Colonic mucosa (tissue), 4 donors: ENCODE measurements at places on chromosomes 6 and 20. TPM values are rescaled to one million over a fixed set of nuclear protein-coding genes. Genes with fewer than 3 reads are reported as not detected.

SLC22A3 gene
- total RNA-seq: 2.5 TPM

SLC32A1 gene
- not detected for total RNA-seq

GGTLC1 gene
- total RNA-seq: not detected

DNA sequence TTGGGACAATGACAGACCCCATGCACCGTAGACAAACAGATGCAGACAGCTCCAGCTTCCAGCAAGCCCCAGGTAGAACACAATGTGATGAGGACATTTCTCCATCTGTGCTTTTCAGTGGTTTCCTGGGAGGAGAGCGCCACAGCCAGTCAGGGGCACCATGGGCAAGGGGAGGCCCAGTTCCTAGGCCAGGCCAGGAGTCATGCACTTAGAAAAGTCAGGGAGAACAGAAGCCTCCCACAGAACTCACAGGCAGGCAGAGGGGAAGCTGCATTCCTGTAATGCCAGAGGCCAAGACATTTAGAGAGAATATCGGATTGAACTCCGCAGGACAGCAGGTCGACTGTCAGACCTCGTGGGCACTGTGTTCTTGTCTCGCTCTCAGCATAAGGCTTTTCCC is 9.2 kb downstream of the SYNDIG1 start:
- H3K36me3 ChIP-seq: no peaks in the 10 kb centered on the region
- no peaks in the 10 kb centered on the region for H3K4me1 ChIP-seq
- H3K27me3 ChIP-seq: no peaks in the 10 kb centered on the region

FAM110A gene
- 13.0 TPM for total RNA-seq

IP6K3 gene
- total RNA-seq: 0.29 TPM

DNA sequence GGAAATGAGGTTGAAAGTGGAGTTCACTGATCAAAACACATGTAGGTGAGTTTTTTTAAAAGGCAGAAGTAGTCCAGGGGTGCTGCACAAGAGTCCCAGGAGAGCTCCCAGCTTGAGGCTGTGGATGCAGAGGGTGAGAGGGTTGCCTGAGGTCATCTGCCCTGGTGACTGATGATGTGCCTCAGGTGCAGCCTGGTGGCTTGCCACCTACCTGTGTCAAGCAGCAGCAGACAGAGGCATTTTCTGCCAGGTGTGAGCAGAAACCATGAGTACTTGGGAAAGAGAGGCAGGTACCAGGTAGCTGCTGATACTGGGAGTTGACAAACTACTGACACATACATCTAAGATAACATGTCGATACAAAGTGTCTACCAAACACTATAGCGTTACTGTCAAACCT is 92.5 kb downstream of the SCP2D1 start:
- DNase-seq: no peak
- no peaks in the 10 kb centered on the region for H3K27me3 ChIP-seq
- H3K4me3 ChIP-seq: no peak overlapping the region
- no peak overlapping the region for H3K27ac ChIP-seq
- no peaks in the 10 kb centered on the region for H3K36me3 ChIP-seq

CST5 gene
- total RNA-seq: not detected

DNA sequence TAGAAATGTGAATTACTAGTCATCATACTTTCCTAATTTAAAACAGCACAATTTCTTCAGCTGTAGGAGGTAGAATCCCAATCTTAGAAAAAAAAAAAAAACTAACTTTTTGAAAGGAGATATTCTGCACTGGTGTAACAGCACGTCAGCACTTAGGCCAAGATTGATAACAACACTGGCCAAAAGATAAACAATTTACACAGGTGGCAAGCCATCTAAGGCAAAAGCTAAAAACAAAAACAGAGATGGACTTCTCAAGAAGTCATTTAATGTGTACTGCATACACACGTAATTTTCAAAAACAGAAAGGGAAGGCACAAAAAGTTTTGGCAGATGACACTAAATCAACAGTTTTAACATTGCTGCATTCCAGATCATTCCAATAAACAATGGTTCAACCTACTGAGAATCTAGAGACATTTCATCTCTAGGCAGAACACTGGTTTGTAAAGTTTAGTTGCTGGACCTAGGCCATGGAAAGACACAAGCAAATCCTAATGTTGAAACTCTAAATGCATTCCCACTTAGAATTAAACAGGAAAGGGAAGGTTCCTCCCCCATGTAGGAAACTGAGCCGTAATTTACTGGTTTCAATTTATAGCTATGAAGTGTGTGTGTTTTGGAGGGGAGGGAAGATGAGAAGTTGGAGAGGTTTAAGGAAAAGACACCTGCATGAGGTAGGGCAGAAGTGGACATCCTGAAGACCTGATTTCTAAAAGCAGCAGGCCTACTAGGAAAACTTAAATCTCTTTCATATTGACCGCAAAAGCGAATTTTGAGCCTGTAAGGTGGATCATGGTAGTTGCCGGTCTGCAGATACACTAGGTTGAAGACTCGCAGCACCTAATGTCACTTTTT is 1.3 kb downstream of the GCLC start:
- H3K27me3 ChIP-seq: no peaks in the 10 kb centered on the region
- no peak for DNase-seq
- H3K4me1 ChIP-seq: peaks cover 6% of the 10 kb centered on the region
- H3K27ac ChIP-seq: peak overlapping the region; percentile 95

SLC17A5 gene
- 24.4 TPM for total RNA-seq

- no peaks in the 10 kb centered on the region for H3K36me3 ChIP-seq
- H3K4me3 ChIP-seq: no peak overlapping the region
- H3K27ac ChIP-seq: no peak overlapping the region
- no peak for DNase-seq
- H3K27me3 ChIP-seq: no peaks in the 10 kb centered on the region
Observed at GRCh38 chr6:91149246-91149955, 562.5 kb upstream of the MAP3K7 start.

PTGIS gene
- 0.94 TPM for total RNA-seq

SLC35F1 gene
- total RNA-seq: 1.1 TPM

DNA sequence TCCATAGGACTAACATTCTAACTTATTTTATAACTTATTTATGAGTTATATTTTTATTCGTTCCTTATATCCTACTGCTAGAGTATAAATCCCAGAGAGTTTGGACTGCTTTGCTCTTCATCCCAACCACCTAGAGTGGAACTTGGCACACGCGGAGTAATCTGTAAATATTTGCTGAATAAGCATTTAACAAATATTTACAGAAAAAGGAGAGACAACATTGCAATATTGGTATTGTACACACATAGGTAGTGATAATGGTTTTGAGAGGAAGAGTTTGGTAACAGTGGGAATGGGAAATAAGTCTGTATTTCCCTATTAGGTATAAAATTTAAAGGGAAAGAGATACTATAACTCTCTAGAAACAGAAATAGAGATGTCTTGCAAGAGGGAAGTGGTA is 634.8 kb upstream of the CITED2 start:
- H3K27ac ChIP-seq: no peak overlapping the region
- no peak for DNase-seq
- H3K4me1 ChIP-seq: no peaks in the 10 kb centered on the region
- no peaks in the 10 kb centered on the region for H3K27me3 ChIP-seq
- no peak overlapping the region for H3K4me3 ChIP-seq

DLK2 gene
- total RNA-seq: 0.22 TPM

DNA sequence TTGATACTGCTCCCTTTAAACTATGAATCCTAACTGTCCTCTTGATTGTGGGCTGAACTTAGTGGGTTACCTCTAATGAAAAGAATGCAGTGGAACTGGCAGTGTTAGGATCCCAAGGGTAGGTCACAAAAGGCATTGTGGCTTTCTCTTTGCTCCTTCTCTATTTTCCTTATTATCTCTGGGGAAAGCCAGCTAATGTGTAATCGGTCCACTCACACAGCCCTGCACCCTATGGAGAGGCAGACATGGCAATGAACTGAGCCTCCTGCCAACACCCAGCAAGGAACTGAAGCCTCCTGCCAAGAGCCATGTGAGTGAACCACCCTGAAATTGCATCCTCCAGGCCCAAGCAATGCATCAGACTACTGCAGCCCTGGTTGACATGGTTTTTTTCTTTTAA is 24.6 kb upstream of the ZNF133 start:
- no peaks in the 10 kb centered on the region for H3K4me1 ChIP-seq
- no peaks in the 10 kb centered on the region for H3K27me3 ChIP-seq
- H3K36me3 ChIP-seq: no peaks in the 10 kb centered on the region
- H3K27ac ChIP-seq: no peak overlapping the region
- H3K4me3 ChIP-seq: no peak overlapping the region
- peak; percentile 65 for DNase-seq
